NCI-H2029 (cell line): ENCODE measurements at places on chromosomes 3 and 15.

DNA sequence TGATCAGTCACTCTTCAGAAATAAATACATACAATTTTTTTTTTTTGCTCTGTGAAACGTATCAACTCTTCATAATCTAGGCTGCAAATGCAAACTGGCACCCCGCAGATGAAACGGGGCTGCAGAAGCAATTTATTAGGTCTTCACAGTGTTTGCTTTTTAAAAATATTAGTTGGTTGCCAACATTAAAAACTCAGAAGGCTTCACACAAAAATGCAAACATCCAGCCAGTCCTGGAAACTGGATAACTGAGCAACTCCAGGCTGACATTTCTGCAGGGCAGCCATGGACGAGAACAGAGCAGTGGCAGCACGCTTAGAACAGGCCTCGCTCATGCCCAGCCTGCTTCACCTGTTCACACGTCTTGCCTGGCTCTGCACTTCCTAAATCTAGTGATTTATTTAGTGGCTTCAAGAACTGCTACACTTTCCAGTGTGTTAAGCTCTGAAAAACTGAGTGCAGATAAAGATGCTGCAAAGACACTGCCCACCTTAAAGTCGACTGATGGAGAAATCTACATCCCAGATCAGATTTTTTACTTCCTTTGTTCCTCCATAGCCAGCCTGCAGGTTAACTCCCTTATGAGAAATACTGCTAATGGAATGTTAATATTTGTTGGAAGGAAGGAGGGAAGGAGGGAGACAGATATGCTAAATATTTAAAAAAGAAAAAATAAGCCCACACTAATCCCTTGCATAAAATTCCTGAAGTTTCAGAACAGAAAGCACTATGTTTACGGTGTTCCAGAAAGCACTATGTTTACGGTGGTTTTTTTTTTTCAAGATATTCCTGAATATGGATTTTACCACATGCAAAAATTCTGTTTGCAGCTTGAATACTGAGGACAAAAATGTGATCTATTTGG lies 53.6 kb downstream of the SETMAR start:
- DNase-seq: no peak

DNA sequence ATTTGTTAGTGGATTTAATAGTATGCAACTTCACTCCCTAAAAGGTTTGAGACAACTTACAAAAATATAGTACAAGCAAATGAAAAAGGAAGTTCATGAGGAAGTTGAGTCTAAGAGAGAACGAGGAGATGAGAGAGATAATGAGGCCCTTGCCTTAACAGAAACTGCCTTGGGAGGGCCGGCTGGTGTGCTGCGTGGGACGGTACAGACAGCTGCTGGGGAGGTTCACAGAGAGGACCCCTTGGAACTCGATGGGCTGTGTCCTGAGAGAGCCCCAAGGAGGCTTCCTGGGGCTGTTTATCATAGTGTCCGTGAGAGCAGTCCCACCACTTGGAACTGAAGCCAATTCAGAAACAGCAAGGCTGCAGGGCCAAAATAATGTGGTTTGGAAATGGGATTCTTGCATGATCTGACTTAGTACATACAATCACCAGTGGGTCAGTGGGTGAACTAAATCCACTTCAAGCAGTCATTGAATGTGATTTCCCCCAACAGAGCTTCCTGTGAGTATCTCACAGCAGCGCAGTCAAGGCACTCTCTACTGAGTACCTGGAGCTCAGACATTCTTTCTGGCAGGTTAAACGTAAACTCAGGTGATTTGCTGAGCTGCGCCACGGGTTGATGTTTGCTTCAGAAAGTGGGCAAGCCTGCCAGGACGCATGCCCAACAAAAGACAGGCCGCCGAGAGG lies 90.8 kb downstream of the CRTC3 start:
- DNase-seq: no peak

- DNase-seq: no peak
These were observed 91.2 kb downstream of the SLC25A26 start for GRCh38 chr3:66312039-66312438.

- DNase-seq: no peak
These were observed 26.1 kb downstream of the FNDC3B start for GRCh38 chr3:172065527-172065926.

DNA sequence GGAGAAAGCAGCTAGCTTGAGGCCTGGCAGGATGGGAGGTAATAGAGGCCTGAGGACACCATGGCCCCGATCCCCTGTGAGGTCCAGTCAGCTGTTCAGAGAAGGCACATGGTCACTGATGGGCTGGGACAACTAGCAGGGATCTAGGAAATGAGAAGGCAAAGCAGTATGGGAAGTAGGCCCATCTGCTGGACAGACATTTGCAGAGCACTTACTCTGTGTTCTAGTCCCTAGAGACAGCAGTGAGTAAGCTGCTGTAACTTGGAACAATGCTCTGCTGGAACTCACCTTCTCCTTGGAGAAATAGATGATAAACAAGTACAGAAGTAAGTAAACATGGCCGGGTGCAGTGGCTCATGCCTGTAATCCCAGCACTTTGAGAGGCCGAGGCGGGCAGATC lies 7.1 kb downstream of the ECE2 start:
- no peak for DNase-seq

DNA sequence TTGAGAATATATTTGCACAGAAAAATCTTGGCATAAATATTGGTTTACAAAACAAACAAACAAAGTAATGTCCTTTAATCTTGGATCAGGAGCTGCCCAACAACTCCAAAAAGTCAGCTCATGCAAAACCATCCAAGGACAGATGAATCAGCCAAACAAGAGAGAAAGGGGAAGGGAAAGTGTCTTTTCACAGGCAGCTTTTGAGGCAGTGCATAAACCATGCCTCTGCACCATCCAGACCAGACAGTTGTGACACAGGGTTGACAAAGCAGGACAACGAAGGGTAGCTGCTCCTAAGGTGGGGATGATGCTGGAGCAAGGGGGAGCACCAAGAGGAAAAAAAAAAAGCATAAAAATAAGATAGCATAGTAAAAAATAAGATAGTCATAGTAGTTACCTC lies 8.7 kb downstream of the CD86 start:
- DNase-seq: no peak

GRCh38 chr15:89501646-89502045 lies 5.3 kb upstream of the RHCG start:
- no peak for DNase-seq
